Thoracic aorta (tissue), 2 donors: ENCODE measurements at places on chromosomes 16 and 17. TPM values are rescaled to one million over a fixed set of nuclear protein-coding genes. Genes with fewer than 3 reads are reported as not detected.

The GRIN2A gene
- 0.27 TPM for total RNA-seq

The CRYBA1 gene
- total RNA-seq = not detected

The NECAB2 gene
- not detected for total RNA-seq

The SGSH gene
- 22.2 TPM for total RNA-seq

- DNase-seq = peak; percentile 77
These were observed 26.3 kb downstream of the ARHGAP23 start for GRCh38 chr17:38454532-38454931.

GRCh38 chr17:75576661-75577060 is 10.9 kb upstream of the MYO15B start:
- DNase-seq = no peak

GRCh38 chr17:39639566-39640458 is 2.9 kb downstream of the STARD3 start:
- no peak for DNase-seq

GRCh38 chr17:17225901-17226300 is 11.1 kb downstream of the FLCN start:
- no peak for DNase-seq

- DNase-seq = no peak
These were observed 7.7 kb downstream of the CCL3L1 start for GRCh38 chr17:36188891-36189306.

DNA sequence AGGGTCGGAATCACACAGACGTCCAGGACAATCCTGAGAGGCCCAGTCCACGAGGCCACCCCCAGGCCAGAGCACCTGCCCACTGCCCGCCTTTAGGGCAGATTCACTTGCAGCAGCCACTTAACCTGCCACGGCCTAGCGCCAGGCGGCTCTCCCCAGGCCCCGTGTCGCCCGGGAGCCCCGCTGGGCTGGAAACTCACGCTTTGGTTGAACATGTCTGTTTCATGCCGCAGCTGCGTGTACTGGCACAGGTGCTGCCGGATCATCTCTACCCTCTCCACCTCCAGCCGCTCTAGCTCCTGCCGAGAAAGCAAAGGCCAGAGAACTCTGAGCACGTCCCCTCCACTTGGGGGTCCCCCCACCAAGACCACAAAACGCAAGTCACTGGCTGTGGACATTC is 12.7 kb upstream of the RCVRN start:
- DNase-seq = no peak
